ENCODE measurements at places on chromosomes 13 and 19. TPM values are rescaled to one million over a fixed set of nuclear protein-coding genes. Genes with fewer than 3 reads are reported as not detected.

DNA sequence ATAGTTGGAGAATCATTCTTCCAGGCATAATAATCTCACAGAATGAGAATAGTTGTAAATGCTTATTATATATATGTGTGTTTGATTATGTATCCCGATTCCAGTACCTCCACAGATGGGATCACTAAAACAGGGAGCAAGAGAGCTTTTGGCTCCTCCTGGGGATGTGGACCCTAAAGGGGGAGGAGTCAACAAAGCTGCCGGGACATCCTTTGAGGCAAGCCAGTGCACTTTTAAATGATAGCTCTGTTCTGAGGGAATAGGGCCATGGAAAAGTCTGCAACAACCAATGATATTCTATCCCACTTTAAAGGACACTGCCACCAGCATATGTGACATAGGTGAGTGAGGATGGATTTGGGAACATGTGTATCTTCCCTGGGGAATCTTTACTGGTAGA is 40.8 kb downstream of the SLITRK5 start:
- DNase-seq = no peak

ZNF563 gene
- 1.4 TPM for polyA plus RNA-seq

DNA sequence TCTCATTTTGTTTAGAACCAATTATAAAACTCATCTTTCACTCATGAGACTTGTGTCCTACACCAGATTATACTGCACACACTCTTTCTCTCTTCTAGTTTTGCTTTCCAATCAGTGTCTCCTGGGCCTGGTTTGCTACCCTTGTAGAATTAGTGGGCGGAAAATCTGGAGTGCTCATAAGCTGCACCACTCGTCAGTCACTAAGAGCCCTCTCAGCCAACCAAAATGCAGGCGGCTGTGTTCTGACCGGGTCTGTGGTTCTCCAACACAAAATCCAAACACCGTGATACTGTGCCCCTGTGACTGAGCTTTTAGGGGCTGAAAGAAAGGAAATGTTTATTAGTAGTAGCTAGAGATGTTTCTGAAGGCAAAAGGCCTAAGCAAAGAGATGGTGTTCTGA is 83.7 kb upstream of the OBI1 start:
- no peak for DNase-seq

GRCh38 chr13:30504081-30504480 is 38.3 kb upstream of the HMGB1 start:
- DNase-seq = no peak

- no peak for DNase-seq
These were observed 7.3 kb downstream of the TBC1D17 start for GRCh38 chr19:49884760-49885159.

- no peak for DNase-seq
These were observed 222.4 kb downstream of the UQCRFS1 start for GRCh38 chr19:28990522-28990921.

- no peak for DNase-seq
These were observed 9.7 kb downstream of the PTBP1 start for GRCh38 chr19:806815-807421.

DNA sequence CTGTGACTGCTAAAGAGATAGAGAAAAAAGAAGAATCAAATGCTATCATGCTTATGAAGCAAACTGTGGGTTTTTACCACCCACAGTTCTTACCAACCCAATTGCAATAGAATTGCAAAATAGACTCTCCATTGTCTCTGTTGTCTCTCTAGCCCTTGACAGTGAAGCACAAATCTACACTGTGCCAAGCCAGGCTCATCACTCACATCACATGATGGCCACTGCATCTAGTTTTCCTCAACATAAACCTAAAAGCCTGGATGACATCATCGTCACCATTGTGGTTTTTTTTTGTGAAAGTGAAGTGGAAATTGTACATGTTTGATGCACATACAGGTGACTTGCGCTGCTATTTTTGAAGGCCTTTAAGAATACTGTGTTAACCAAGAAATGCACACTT is 56.1 kb downstream of the KL start:
- DNase-seq = no peak

PTPRH gene
- polyA plus RNA-seq = 0.27 TPM

GRCh38 chr19:50835103-50835784 is 1.9 kb upstream of the KLK15 start:
- DNase-seq = no peak

GRCh38 chr19:49860336-49861102 is 6.9 kb downstream of the PNKP start:
- DNase-seq = no peak

DNA sequence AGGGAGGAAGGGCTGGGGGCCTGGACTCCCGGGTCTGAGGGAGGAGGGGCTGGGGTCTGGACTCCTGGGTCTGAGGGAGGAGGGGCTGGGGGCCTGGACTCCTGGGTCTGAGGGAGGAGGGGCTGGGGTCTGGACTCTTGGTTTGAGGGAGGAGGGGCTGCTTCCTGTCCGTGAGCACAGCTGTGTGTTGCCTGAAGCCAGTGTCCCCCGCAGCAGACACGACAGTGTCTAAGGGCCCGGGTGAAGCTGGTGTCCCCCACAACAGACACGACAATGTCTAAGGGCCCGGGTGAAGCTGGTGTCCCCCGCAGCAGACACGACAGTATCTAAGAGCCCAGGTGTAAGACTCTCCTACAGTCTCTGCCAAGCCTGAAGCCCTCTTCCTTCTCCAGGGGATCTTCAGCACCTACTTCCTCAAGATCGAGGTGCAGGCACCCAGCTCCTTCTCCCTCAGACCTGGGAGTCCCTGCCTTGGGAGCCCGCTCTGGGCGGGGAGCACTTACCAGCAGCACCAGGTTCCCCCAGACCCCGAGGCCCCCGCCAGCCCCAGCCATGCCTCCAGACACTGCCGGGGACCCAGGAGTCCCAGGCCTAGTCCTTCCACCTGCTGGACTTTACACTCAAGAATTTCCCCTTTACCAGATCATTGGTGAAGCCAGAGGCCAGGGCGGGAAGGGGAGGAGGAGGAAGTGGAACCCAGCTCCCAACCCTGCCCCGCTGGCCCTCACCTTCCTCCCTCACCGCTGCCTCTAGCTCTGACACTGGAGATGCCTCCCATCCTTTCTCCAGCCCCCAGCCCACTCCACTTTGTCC is at the start of gene PTPRH:
Gene PTPRH, minus strand, starts transcription at position 622 of the 813 bp plus-strand sequence. Its CDS starts 68 bp downstream, at position 554.
- DNase-seq = no peak

GRCh38 chr19:48613024-48613851 is 1.6 kb downstream of the FAM83E start:
- no peak for DNase-seq

KRTDAP gene
- 6.6 TPM for polyA plus RNA-seq
